ENCODE measurements at places on chromosomes 5 and 9.

DNA sequence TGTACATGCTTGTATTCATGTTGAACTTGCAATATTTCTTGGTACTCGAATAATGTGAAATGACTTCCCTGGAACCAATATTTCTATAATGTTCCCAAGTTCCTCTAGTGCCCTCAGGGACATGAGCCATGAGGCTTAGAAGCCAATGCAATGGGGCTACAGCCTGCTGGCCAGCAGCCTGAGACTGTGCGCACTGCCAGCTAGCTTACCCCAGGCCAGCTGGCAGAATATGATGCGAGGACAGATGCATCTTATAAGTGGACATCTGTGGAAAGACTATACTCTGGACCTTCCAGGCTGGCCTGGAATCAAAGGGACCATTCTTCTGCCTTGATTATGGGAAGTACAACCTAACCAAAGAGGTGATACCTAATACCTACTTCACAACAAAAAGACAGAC is 1862.0 kb upstream of the ACO1 start:
- no peak for DNase-seq

DNA sequence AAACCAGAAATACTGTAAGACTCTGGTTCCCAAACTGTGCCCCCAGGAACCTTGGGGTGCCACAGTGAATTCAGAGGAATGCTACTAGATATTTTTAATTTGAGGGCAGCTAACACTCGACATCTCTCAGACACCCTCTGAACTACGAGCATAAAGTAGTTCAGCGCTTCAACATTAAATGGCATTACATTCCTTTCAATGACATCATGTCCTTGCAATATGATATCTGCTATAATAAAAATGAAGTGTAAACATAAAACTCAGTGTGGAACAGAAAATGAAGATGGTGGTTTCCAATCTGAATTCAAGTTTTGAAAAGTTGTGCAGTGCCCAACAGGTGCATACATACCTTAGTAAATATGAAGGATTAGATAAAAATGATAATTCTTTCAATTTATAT is 116.1 kb downstream of the LPAR1 start:
- no peak for DNase-seq

GRCh38 chr5:54946306-54946819 is 39.0 kb downstream of the ESM1 start:
- DNase-seq, result no peak

DNA sequence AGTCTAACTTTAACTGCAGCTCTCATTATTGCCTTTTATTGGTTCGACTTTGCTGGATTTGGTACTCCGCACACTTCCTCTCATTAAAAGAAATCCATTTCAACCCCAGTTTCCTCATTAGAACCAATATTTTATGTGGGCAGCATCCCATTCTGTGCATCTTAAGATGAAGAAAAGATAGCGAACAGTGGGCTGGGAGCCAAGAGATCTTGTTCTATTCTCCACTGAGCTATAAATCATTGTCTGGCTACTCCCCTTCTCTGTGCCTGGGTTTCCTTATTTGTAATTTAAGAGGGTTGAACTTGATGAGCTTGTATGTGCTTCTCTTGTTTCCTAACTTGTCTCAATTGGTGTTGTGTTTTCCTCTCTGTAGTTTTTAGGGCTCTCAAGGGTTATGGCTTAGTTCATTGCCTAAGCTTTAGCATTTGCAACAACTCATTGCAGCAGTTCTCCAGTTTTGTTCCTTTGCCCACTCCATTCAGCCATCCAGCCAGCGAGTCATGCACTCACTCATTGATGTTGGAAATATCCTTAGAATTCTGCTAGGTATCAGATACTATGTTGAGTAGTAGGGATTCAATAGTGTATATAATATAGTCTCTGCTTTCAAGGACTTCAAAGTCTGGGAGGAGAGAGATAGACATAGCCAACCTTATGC is 273.3 kb upstream of the TNC start:
- no peak for DNase-seq

DNA sequence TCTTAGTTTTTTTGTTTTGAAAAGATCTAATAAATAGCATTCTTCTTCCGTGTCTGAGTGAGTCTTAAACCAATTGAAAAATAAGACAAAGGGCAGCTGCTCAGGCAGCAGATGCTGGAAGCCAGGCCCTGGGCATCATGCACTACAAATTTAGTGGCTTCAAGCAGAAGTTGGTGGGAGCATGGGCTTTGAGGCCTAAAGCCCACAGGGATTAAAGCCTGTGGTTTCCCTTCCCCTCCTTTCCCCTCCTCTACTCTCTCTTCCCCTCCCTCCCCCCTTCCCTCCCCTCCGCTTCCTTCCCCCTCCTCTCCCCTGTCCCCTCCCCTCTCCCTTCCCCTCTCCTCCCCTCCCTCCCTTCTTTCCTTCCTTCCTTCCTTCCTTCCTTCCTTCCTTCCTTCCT is 20.1 kb upstream of the KIF4B start:
- no peak for DNase-seq

DNA sequence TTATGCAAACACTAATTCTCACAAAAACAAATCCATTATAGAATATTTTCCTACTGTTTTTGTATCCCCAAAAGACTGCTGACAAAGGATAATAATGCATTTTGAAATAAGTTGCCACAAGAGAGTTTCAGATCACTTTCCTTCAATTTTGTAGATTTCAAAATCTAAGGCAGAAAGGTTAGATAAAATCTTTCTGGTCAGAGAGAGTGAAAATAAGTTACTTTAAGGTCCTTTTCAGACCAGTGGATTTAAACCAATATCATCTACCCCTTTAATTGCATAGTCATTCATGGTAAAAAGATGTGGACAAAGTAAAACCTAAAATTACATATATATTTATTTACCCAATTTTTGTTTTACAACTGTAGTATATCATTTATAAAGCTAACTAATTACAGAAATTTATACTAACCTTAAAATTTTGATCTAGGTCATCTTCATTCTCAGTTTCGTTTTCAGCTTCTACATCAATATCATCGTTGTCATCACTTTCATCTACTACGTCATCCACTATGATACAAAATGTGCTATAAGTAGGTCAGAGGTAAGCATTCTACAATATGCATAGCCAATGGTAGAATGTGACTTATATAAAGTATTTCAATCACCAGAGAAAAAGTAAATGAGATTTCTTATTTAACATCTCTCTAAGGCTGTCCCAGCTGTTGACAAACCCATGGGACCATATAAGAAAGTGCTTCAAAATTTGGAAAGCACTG is 95.7 kb downstream of the AGTPBP1 start:
- no peak for DNase-seq

GRCh38 chr5:24347158-24347557 is 297.6 kb downstream of the CDH10 start:
- no peak for DNase-seq

- DNase-seq, result no peak
Measured at GRCh38 chr5:138000102-138000723, 32.7 kb downstream of the FAM13B start.

- peak; percentile 6 for DNase-seq
Measured at GRCh38 chr5:124948754-124949275, 202.4 kb upstream of the ZNF608 start.

DNA sequence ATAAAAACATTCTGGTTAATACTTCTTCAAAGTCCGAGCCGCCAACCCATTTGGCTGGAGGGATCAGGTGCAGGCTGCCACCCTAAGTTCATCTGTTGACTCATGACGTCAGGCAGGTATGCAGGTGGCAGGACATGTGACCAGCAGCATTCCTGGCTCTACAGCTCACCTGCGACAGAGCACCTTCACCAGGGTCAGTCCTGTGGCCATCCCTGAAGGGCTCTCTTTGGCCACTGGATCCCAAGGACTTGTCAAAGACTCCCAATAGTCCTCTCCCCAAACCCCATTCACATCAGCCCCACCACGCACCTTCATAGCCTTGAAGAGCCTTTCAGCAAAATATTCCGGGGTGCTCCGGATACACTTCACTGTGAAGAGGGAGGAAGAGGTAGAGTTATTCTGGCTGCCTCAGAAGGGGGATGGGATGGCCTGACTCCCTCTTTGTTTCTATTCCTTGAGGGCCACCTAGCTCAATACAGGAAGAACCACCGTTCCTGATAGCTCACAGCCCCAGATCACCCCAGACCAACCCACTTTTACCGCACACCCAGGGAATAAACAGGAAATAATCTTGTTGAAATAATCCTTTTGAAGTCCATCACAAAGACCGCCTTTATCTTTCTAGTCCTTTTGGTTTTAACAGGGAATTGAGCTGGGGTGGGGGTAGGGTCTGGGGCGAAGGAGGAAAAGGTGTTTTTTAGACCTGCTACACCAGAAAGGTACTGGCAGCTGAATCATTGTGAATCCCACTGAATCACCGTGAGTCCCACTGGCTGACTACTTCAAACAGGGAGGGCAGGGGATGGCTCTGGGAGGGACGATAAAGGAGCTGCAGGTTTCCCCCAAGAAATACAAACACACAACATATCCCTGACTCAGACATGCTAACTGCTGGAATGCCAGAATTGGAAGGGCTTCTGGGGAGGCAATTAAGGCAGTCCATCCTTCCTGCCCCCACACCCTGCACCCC is 26.4 kb downstream of the ANXA6 start:
- DNase-seq, result no peak

GRCh38 chr5:1889321-1890065 is 6.8 kb upstream of the IRX4 start:
- DNase-seq, result no peak

DNA sequence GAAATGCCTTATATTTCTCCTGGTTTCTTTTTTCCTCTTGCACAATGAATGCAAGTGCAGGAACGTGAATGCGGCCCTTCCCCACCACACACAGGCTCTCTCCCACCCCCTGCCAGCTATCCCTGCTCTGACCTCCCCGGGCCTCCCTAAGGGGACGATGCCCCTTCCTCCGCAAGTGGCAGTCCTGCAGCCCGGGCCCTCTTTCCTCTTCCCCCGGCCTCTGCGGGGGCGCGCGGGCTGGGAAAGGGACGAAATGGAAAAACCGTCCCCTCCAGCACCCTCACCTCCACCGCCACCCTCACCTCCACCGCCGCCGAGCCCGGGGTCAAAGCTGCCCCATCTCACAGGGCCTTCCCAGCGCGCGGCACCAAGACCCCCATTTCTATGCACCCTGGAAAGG is 44.7 kb downstream of the GAS1 start:
- DNase-seq, result no peak

GRCh38 chr9:18361646-18362045 is 112.3 kb upstream of the ADAMTSL1 start:
- DNase-seq, result no peak

DNA sequence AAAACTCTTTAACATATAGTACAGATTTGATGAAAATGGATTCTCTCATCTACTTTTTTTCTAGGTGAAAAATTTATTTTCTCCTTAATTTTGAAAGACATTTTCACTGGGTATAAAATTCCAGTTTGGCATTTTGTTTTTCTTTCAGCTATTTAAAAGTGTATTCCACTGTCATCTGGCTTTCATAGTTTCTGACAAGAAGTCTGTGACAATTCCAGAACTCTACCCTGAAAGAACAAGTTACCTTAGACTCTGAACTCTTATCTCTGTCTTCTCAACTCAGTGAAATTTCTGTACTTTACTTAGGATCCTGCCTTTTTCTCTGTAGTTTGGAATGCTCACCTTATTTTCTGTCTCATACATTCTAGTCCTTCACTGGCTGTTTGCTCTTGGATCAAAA is 161.7 kb downstream of the RANBP17 start:
- DNase-seq, result no peak

DNA sequence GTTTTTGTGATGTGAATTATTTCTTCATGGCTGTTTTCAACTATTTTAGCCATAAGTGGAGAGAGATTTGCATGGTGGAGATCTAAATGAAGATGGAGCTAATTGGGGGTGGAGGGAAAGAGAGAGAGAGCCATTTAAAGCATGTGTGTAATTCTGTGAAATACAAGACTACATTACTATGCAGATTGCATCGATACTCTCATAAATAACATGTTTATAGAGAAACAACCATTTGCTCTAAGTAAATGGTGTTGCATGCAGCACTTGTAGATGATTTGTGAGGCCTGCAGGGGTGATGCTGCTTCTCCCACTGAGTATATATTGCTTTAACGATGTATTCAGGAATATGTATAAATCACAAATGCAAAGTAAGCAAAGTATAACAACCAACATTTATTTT is 270.2 kb upstream of the RIOK2 start:
- DNase-seq, result no peak

DNA sequence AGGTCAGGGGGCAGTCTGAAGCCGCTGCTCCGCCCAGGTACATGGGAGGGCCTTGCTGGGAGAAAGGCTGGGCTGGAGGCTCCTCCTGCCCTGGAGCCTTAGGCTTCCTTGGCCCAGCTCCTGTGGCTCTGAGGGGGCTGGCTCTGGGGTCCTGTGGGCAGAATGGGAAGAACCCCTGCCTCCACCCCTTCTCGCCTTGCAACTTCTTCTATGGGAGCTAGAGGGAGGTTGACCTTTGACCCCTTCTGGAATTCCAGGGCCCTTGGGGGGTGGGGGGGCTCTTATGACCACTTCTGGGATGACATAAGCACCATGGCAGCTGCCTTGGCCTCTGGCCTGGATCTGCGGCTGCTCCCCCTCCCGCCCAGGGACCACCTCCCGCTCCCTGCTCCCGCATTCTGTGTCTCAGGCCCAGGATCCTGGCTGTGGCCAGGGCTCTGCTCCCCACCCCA is 32.2 kb downstream of the IER5L start:
- no peak for DNase-seq
